ENCODE measurements at places on chromosomes 1 and 21. TPM values are rescaled to one million over a fixed set of nuclear protein-coding genes. Genes with fewer than 3 reads are reported as not detected.

HUNK gene
- not detected for total RNA-seq

KANK4 gene
- total RNA-seq = not detected

PPM1J gene
- total RNA-seq = 7.5 TPM

CLDN8 gene
- total RNA-seq = not detected

- DNase-seq = no peak
Measured at GRCh38 chr21:45528981-45529784, 13.1 kb downstream of the SLC19A1 start.

GRCh38 chr1:65412984-65413375, 7.5 kb upstream of the LEPR start:
- no peak for DNase-seq

DNA sequence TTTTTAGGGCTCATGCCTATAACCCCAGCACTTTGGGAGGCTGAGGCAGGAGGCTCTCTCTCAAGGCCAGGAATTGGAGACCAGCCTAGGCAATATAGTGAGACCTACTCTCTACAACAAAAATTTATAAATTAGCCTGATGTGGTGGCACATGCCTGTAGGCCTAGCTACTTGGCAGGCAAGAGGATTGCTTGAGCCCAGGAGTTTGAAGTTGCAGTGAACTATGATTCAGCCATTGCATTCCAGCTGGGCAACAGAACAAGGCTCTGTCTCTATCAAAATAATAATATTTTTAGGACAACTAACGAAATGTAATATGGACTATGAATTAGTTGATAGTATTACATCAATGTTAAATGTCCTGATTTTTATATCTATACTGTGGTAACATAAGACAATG, 68.8 kb upstream of the ARID1A start:
- no peak for DNase-seq

- DNase-seq = no peak
Measured at GRCh38 chr21:31531967-31532366, 127.5 kb upstream of the SOD1 start.

- DNase-seq = no peak
Measured at GRCh38 chr1:17216078-17216477, 11.2 kb downstream of the PADI1 start.

DNA sequence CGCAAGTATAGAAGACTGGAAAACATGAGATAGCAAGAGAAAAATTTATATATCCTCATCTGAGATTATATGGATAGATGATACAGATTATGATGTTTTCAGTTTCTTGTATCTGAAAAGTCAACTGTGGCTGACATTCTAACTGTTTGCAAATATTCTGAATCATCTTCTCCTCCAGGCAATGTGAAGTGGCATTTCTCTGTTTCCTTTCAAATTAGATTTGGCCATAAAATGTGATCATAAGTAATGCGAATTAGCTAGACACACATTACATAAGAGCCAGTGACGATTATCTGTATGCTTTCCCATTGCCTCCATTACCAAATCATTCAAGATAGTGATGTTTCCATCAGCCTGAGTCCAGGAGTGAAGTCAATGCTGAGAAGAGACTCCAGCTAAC, 265.2 kb downstream of the BRINP3 start:
- no peak for DNase-seq
